ENCODE measurements at places on chromosomes 4 and X.
A peak's percentile ranks its signal among the peaks of the same experiment; 100 is the strongest.

DNA sequence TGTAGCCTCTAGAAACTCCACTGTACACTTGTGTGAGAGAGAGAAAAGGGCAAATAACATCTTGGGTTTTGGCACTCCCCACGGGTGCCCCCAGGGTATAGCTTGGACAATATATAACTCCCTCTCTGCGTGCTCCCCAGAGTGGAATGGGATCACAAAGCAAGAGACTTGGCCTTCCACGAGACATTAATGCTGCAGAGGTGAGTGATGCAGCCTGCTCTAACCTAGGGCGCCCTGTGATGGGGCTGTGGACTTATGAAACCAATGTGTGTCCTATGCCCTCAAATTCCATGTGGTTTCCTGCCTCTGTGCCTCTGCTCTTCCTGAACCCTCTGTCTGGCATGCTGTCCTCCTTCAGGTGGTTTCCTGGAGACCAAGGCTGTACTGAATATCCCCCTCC lies 22.0 kb upstream of the FAM9C start:
- no peak for DNase-seq

DNA sequence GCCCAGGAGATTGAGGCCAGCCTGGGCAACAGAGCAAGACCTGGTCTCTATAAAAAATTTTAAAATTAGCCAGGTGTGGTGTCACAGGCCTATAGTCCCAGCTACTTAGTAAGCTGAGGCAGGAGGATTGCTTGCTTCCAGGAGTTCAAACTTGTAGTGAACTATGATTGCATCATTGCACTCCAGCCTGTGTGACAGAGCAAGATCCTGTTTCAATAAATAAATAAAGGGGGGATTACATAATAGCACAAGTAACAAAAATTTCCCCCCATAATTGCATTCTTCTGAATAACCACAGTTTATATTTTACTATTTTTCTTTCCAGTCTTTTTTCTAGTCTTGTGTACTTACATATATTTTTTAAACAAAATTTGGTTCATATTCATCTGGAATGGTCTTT lies 135.6 kb downstream of the CHIC2 start:
- DNase-seq = no peak

DNA sequence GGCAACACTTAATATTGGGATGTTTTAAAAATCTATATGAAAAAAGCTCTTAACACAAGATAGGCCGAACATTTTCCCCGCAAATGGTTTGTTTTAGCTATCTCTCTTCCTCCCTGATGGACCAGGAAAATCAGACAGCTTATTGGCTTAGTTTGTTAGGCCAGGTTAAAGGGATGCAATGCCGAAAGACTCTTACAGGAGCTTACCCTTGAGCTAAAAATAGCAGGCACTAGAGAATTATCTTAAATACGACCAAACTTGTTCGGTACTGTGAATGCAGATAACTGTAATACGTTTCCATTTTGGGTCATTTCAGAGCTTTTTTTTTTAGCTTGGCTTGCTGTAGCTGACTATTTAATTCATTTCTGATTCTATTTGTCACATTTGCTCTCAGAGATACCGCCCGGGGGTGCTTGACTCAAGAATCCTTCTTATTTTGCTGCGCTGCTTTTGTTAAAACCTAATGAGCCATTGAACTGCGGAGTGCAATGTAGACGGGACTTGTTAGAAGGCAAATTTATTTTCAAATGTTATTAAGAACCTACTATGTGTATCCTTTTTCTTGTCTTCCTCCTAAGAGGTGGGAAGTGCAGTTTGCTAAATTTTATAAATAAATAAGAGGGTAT lies 23.3 kb downstream of the PPARGC1A start:
- no peak for DNase-seq

DNA sequence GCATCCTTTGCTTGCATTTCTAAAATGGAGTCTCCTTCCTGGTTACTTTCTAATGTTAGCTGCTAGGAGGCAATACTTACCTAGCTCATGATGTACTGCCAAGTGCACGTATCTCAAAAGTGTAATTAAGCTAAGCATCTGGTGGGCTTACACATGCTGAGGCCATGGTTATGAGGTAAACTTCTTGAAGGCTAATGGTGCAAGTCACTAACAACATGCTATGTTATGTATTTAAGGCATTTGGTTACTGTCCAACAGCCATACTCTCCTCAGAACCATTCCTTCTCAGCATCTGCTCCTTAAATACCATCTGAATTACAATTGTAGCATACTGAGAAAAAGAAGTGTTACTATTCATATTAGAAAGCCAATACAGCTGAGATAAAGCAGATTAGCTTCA lies 318.6 kb upstream of the BMP3 start:
- no peak for DNase-seq

DNA sequence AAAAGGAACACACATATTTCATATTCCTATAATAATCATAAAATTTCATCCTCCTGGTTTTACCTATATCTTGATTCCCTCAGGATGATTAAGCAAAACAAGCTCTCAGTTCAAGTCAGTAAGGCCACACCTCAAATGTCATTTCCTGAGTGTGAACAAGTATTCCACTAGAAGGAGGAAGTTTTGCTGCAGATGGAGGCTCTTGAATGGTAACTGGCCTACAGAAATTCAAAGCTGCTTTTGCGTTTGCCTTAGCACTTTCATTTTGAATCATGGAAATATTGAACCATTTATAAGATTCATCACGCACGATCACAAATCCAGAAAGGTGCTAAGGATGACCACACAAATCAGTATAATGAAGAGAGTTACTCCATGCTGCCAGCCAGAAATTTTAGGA lies 254.4 kb upstream of the CXXC4 start:
- DNase-seq = no peak

DNA sequence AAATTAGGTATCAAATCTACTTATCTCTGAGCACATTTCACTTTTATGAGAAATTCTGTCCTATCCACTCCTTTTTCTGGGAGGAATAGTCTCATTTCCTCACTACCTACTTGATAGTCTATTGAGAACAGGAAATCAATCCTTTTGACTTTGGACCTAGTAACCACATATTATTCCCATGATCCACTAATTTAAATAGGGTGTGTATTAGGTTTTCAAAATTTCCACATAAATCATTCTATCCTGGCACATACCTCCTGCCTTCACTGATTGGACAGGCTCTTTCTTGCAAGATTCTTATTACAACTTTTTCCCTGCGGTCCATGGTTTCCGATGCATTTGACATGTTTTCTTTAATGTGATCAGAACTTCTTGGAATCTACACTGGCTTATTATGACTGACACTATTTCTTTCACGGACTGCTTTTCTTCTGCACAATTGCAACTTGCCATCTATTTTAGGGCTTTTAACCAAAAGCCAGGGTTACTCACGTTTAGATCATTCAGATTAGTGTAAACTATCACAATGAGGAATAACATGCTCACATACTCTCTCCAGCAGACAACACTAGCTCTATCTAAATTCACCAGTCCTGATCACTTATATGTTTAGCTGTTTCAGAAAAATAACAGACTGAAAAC lies 419.9 kb upstream of the SLIT2 start:
- no peak for DNase-seq

DNA sequence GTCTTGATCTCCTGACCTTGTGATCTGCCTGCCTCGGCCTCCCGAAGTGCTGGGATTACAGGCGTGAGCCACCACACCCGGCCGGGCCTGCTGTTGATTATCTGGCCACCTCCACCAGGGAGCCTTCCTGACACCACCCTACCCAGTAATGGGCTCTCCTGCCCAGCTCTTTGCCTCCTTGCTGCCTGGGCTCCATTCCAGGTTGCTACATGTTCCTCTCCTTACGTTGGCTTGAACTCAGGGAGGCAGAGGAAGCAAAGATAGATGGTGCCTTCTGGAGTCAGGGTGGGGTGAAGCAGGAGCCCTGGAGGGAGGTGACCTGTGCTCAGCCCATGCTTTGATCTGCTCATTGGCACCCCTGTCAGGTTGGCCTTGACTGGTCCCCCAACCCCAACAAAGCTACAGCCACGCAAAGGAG lies 26.3 kb downstream of the FLNA start:
- peak; percentile 18 for DNase-seq

DNA sequence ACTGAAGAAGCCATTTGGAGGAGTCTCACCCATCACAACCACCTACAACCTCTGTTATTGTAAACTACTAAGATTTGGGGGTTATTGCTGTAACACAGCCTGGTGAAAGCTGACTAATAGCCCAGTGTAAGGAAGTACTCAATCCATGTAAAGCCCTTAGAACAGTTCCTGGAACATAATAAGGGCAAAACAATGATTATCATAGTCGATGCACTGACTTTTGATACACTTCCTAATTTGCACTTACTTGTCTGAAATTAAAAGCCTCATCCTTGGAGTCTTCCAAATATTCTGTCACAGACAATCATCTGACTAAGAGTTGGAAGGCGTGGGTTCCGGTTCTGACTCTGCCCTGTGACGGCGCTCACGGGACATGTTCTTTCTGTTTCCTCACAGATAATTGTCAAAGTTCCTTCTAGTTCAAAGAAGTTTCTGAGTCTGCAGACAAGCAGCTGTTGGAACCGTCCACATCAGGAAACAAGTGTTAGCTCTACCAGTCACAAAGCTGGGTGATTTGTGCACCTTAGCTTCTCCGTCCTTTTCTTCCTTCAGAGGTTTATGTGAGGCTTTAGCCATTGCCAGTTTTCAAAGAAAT lies 33.4 kb upstream of the RASGEF1B start:
- peak; percentile 72 for DNase-seq

GRCh38 chr4:94348666-94349065 lies 6.0 kb upstream of the HPGDS start:
- DNase-seq = no peak

GRCh38 chr4:166039822-166040221 lies 166.8 kb downstream of the TLL1 start:
- DNase-seq = no peak

DNA sequence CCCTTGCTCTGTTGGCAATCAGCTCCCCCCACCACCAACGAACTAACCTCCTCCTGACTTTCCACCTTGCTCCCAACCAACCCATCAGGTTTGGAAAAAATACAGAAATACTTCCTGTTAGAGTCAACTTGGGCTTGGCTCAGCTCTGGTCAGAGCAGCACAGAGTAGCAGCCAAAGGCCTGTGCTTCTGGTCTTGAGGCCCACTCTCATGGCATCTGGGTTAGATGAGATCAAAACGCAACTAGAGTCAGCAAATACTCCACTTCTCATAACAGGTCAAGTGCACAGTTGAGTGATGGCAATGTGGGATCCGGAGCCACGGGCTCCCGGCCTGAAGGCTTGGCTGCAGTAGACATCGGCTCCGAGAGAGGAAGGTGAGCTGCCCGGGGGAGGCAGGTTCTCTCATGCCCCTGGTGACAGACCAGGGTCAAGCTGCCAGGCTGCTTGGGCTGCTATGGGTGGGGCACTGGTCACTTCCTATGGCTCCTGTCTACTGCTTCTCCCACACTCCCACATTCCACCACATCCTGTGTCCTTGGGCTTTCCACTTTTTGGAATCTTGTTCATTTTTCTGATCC lies 34.8 kb downstream of the ZNF185 start:
- no peak for DNase-seq

DNA sequence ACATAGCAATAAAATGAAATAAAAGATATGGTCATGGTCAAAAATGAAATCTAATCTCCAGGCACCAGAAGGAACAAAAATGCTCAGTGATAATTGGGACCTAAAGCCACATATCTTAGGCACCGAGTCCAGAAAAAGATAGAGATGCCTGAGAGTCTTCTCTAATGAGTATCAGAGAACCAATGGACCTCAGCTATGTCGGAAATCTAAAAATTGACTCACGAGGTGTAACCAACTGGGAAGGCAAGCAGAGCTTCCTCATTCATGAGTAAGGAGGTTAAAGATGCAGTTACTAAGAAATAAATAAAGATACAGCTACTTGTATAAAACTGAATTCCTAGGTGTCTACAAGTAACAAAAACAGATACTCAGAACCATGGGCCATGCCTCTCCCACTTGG lies 72.1 kb downstream of the KLHL34 start:
- no peak for DNase-seq

- DNase-seq = no peak
Measured at GRCh38 chr4:112361181-112361791, 64.1 kb downstream of the ALPK1 start.

DNA sequence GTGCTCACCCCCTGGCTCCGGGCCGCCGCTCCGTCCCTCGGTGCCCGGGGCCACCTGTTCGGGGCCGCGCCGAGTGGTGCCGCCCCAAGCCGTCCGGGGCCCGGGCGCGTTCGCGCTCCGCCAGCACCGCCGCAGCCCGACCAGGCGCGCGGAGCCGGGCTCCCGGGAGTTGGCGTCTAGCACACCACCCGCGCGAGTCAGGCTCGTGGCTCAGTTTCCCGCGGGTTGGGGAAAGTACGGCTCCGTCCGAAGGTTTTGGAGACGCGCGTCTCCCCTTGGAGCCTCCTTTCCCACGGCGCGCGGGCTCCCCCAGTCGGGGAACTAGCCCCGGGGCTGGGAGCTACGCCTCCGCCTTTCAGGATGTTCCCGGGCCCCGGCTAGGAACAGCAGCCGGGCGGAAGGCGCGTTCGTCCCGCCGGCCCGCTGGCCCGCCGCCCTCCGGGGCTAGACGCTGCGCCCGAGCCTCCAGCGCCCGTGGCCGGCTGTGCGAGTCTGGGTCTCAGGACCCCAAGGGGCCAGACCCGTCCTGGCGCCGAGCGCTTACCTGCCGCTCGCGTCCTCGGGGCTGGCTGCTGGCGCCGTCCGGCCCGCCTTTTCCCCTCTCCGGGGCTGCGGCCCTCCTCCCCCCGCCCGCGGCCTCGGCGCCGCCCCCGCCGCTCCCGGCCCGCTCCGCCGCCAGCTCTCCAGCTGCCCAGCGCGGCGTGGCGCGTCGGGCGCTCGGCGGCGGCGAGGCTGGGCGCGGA lies at the start of gene ADGRG2:
Gene ADGRG2 (minus strand): TSS at position 571 of the 743 bp plus-strand sequence. CDS start 53,634 bp downstream, outside the sequence.
- no peak for DNase-seq

GRCh38 chr4:53847965-53848364 lies 216.4 kb downstream of the CHIC2 start:
- no peak for DNase-seq

DNA sequence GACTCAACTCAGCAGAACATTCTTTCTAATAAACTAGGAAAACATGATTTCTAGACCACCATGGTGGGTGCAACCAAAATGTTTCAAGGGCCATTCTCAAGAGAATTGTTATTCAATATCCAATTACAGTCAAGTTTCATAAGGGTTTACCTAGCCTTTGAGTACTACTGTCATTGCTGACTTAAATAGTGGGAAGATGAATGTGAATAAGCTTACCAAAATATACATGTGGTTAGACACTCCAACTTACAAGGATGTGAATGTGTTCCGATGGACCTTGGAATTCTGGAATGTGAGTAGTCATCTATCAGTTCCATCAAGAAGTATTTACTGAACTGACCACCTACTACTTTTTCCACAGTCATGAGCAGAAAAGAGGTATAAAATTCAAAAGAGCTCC lies 16.9 kb downstream of the SH3RF1 start:
- no peak for DNase-seq

GRCh38 chrX:24276015-24276414 lies 37.9 kb downstream of the SUPT20HL2 start:
- DNase-seq = no peak

DNA sequence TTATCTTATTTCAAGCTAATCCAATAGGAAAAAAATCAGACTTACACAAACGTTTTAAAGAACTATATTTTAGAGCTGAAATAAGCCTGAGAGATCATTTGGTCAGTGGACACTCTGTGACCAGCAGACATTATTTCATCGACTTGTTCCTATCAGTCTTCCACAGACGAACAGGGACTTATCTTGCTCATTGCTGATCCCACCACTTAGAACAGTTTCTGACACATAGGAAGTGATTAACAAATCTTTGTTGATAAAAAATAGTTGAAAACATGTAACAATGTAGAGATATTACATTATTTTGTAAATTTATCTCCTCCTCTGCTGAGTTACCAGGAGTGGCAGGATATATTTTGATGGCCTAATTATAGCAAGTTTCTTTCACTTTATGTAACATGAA lies 65.8 kb downstream of the TAPT1 start:
- DNase-seq = no peak
